ENCODE measurements at places on chromosomes 11 and 22.

DNA sequence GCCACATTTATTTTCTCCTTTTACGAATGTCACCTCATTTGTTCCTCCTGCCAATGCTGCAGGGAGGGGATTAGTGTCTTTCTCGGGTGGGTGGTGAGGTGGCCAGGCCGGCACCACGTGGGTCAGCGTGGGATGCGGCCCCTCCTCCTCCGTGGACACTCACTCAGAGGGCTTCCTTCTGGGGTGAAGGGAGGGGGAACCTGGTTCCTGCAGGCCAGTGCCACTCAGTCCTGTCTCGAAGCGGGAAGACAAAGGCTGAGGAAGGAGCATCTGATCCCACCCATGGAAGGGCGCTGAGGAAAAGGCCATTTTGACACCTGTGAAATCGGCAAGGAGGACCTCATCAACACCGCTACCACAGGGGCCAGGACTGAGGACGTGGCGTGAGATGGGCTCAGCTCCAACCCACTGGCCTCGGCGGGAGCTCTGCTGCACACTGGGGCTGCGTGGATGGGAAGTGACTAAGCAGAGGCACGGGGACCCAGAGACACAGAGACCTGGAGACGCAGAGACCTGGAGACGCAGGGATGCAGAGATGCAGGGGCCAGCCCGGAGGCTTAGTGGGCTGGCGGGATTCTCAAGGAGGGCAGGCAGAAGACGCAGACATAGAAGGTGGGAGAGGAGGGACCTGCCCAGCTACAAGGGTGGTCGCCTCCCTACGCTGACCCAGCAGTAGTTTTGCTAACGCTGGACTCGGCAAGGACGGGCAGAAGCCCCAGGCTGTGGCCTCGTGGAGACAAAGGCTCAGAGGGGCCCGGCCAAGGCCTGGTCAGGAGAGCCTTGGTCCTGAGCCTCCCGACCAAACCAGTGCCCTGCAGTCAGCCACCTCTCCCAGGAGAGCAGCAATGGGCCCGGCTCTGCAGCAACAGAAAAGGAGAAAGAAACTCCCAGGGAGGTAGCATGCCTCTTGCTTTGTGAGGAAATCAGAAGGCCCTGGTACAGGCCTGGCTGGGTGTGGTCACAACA is 1071.2 kb downstream of the BRD1 start:
- no peak for DNase-seq

DNA sequence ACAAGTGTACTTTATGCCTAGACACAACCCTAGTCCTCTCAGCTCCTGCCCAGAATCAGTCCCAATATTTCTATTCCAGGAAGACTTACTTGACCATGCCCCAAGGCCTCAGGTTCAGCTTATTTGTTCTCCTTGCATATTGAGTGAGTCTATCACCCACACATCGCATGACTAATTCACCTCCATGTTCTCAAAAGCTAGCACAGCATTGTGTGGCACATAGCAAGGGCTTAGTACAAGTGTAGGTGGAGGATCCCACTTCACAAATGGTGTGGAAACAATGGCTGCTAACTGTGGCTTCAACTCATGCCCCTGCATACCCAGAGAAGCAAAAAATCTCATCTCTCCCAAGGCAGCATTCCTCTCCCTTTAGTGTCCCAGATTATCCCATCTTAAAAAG is 602.6 kb upstream of the API5 start:
- no peak for DNase-seq

DNA sequence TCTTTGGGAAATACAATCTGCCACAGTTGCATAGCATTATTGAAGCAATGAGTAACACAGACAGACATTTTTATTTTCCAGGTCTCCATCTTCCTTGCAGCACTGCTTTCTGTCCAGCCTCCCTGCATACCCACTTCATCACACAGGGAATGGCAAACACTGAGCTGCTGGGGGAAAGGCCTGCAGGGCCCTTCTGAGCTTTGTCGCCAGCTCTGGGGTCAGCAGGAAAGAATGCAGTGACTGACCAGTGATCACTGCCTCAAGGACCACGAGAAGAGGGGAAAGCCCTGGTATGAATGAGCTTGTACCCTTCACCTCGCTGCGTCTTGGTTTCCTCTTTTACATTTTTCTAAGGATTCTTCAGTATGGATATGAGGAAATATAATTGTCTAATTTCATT is 21.3 kb upstream of the MICAL2 start:
- DNase-seq: no peak

- DNase-seq: no peak
Observed at GRCh38 chr11:94297985-94298576, 6.3 kb upstream of the IZUMO1R start.

- DNase-seq: no peak
Observed at GRCh38 chr11:85742348-85742747, 56.4 kb upstream of the CCDC89 start.

DNA sequence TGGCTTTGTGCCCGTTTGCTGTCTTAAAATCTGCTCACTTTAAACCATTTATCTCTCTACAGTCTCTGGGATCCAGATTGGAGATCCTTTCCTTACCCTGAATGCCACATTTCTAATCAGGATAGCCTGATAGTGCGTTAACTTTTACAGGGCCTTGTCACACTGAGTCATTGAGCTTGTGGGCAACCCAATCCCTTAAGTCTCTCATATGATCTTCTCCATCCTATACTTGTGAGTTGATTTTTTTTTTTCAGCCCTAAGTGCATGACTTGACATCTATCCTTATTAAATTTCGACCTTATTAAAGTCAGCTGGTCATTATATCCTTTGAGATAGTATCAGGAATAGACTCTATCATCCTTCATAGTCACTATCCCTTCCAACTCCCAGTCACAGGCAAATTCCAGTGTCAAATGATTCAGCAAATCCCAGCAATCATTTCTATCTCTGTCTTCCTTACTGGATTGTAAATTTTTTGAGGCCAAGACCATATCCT is 57.7 kb downstream of the TEAD1 start:
- DNase-seq: no peak

DNA sequence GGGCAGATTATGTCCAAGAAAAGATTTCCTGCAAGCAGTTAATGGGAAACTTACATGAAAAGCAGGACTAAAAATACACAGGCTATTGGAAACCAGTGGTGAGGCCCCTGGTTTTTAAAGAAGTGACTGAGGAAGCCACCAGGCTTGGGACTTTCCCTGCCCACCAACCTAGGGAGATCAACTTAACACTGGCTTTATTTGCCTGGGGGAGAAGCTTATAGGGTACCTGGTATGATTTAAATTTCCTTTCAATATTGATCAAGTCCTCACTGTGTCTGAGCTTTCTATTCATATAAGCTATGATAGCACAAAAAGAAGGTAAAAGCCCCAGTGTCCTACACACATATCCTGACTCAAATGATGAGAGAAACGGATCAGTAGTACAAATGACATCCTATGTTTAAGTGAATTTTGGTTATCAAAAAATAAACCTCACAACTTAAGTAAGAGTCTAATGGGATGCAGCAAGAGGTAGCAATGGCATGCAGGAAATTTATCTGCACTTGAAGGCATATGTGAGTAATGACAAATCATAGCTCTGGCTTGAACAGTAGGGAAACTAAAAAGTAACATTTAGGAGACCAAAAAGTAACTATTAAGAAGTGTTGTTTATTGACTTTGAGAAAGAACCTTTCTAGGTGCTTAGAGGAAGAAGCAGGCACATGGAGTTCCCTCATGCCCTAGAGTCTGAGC is 85.3 kb downstream of the GAB2 start:
- no peak for DNase-seq

GRCh38 chr11:117610045-117610444 is 187.0 kb downstream of the DSCAML1 start:
- DNase-seq: no peak

- no peak for DNase-seq
Observed at GRCh38 chr11:62725646-62726045, 1.6 kb downstream of the HNRNPUL2 start.

DNA sequence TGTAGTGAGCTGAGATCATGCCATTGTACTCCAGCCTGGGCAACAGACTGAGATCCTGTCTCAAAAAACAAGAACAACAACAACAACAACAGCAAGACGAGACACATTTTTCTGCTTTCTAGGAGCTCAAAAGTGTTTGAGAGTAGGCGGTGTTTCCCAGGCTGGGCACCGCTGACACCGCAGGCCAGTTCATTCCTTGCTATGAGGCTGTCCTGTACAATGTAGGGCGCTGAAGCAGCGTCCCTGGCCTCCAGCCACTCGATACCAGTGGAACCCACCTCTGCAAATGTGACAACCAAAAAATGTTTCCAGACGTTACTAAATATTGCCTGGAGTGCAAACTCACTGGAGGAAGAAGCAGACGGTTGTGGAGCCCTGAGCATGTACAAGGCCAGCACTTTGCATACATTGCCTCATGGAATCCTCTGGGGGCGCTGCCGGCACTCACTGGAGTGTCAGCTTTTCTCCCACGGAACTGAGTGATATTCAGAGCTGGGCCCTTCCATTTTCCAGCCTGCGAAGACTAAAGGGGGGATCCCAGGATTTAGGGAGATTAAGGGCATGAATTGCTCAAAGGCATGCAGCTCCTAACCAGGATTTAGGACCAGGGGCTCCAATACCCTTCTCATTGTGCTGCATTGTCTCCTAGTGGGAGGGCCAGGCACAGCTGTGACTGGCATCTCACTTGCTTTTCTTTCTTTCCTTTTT is 5.8 kb upstream of the MIEF1 start:
- no peak for DNase-seq

- DNase-seq: no peak
Observed at GRCh38 chr11:119372260-119373058, 9.0 kb downstream of the USP2 start.
